ENCODE measurements at places on chromosomes 7 and 10. TPM values are rescaled to one million over a fixed set of nuclear protein-coding genes. Genes with fewer than 3 reads are reported as not detected.

DNA sequence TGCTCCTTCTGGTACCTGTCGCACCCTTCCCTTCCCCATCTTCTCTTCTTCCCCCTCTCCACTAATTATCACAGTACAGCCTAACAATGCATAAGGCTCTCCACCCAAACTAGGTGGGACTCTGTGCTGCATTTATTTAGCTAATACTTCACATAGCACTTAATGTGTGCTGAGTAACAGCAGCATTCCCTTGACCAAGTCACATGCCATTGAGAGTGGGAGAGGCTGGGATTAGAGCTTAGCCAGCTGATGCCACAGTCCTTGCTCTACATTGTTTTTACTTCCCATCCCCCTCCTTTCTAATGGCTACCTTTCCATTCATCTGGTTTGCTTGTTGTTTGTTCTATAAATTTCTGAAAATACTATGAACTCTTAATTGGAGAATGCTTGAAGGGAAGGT lies 426.9 kb downstream of the LRMDA start:
- no peak for DNase-seq

DNA sequence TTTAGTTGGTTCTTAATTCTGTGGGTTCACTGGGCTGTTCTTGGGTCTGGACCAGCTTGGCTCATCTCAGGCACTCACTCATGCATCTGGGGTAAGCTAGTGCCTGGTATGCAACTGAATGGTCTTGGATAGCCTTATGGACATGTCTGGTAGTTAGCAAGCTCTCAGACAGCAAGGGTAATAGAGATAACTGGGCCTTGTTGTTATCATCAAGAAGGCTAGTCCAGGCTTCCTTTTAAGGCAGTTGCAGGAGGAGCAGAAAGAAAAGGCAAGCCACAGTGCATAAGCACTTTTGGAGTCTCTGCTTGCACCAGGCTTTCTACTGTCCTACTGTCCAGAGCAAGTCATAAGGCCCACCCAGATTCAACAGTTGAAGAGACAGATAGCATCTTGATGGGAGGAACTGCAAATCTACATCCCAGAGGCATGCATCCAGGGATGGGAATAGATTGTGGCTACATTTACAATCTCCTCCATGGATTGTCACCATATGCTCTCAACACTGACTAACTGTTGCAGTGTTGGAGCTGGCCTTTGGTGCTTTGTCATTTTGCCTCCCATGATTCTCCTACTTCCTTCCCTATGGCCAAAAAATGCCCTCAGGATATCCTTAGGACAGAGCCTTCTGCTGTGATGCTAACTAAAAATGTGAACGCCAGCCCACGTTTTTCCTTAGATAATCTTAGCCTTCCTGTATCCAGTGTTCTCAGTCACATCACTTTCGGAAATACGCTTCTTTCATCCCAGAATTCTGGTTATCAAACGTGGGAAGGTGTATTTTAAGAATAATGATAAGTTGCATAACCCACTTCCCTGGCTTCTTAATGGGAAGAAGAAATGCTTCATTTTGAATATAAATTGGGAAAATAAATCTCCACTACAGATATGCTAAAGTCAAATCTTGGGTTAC lies 3.6 kb downstream of the GIMAP4 start:
- no peak for DNase-seq

DNA sequence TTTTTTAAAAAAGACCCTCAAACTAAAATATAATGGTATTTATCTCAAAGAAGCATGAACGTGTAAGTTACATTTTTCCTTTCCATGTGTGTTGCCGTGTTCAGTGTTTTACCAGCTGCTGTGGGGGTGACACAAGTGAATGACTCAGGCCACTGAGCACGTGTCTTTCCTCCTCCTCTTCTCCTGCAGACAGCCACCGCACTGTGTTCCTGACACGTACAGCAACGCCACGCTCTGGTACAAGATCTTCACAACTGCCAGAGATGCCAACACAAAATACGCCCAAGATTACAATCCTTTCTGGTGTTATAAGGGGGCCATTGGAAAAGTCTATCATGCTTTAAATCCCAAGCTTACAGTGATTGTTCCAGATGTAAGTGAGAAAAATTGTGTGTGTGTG lies 29.7 kb downstream of the TMEM248 start:
- no peak for DNase-seq

DNA sequence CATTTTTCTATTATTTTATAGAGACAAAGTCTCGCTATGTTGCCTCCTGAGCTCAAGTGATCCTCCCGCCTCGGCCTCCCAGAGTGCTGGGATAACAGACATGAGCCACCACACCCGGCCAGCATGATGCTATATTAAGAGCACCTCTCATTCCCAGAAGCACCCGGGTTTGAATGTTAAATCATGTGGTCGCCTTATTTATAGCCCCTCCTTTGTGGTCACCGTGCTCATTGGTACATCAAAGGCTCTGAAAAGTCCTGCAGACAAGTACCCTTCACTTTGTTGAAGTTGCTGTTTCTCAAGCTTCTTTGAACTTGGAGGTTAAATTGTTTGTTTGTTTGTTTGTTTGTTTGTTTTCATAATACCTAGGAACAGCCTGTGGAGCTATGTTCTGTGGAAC lies 40.0 kb downstream of the CLIP2 start:
- DNase-seq = no peak

Gene NEURL1
- total RNA-seq = 2.4 TPM

Measured in activated CD4-positive, alpha-beta T cell treated with anti-CD3 and anti-CD28 coated beads for 36 hours (primary cell).